ENCODE measurements at places on chromosomes 2 and 18. TPM values are rescaled to one million over a fixed set of nuclear protein-coding genes. Genes with fewer than 3 reads are reported as not detected.

DNA sequence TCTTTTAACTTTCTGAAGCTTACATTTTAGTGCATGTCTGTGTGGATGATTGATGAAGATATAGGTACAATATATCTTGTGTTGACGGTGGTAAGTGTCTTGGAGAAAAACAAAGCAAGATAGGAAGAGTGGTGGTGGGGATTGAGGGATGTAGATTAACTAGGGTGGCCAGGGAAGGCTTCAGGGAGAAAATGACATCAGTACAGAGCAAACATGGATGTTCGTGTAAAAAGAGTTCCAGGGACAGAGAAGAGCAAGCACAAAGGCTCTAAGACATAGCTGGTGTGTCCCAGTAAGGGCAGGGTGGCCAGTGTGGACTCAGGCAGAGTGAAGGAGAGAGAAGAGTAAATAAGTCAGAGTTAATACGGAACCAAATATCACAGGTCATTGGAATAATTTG, 2.7 kb upstream of the CERS6 start:
- no peak for DNase-seq

DNA sequence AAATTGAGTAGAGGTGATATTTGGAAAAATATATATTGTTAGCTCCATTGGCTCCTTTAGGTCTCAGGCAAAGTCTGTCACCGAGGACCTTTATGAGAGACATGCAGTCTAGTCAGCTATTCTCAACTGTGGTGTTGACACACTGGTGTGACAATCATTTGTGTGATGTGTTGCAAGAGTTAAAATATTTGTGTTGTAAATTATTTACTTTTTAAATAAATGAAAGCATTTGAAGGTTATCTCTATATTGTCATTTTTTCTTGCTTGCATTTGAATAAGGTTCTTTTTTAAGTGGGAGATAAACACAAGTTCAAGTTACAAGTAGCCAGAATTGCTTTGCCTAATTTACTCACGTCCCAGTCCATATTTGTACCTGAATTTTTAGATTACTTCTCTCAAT, 4.3 kb downstream of the REL start:
- DNase-seq: no peak

DNA sequence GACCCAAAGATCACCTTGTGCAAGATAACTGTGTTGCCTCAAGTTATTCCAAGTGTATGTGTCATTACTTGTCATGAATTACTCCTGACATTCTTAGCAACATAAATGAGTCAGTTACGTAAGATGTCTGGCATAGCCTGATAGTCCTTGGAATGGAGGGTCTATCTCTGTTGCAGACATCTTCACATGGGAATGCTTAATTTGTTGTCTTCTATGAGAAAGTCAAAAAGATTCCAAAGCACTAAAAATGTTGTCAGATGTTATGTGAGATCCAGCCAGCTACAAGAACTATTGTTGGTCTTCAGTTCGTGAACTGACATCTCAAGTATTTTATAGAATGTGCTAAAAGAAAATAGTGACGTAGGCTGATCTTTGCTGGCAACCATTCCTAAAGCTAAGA, 178.2 kb upstream of the RASGRP3 start:
- DNase-seq: no peak

DSG2 gene
- total RNA-seq: 13.9 TPM

CD8B2 gene
- total RNA-seq: 0.55 TPM

GRCh38 chr18:25443776-25444175, 91.8 kb upstream of the ZNF521 start:
- no peak for DNase-seq

VWA3B gene
- total RNA-seq: not detected

DNA sequence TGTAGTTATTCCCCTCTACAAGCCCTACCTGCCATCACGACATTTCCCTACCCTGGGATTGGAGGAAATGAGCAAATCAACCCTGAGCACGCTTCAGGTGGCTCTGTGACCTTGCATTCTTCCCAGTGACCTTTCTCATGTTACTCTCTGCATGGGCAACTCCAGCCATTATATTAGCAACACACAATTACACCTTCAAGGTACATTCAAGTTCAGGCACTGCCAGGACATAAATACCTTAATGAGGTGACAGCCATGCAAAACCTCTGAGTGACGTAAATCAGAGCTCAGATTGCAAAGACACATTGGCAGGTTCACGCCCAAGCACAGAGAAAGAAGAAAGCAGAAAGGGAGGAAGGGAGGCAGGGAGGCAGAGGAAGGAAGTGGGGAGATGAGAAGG, 68.7 kb upstream of the ALK start:
- no peak for DNase-seq

DNA sequence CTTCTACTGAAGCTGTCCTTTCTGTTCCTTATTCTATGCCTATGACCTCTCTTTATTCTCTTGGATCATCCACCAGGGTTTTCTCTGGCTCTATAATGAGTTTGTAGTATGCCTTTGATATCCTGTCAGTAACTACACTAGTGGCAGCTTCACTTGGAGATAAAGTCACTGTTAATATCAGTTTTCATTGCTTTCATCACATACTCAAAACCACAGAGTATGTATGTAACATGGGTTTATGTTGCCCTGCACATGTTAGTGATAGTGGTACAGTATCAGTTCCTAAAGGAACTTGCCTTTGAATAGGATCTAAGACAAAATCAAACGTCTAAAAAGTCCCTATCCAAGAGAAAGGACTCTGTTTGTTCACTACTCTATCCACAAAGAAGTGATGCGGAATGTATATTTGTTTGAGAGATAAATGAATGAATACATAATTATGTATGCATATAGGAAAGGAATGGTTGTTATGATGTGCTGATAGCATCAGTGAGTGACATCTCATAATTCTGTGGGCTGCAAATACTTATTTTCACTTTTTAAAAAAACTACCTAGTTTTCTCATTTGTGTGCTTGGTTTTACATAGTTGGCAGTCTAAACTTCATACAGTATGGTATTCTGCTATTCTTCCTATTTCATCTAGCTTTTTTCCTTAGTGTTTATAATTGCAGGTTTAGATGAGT, 45.1 kb downstream of the TET3 start:
- DNase-seq: no peak

DNA sequence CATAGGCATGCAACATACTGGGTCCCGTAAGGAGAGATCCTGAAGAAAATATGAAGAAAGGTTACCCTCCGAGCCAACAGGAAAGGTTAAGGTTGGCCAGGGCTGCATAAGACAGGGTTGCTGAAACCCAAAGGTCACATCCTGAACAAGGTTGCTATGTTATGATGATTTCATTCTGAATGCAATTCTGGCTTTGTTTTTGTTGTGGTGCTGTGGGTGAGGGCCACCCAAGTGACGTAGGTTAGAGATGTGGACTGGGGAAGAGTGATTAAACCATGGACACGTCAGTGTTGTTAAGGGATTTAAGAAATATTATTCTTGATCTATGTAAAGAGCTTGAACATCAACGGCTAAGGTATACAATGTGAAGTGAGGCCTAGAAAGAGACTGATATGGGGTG, 60.0 kb downstream of the ZEB2 start:
- no peak for DNase-seq

- DNase-seq: no peak
Observed at GRCh38 chr2:200471324-200471848, 38.5 kb downstream of the KCTD18 start.

SLC30A3 gene
- total RNA-seq: not detected

DNA sequence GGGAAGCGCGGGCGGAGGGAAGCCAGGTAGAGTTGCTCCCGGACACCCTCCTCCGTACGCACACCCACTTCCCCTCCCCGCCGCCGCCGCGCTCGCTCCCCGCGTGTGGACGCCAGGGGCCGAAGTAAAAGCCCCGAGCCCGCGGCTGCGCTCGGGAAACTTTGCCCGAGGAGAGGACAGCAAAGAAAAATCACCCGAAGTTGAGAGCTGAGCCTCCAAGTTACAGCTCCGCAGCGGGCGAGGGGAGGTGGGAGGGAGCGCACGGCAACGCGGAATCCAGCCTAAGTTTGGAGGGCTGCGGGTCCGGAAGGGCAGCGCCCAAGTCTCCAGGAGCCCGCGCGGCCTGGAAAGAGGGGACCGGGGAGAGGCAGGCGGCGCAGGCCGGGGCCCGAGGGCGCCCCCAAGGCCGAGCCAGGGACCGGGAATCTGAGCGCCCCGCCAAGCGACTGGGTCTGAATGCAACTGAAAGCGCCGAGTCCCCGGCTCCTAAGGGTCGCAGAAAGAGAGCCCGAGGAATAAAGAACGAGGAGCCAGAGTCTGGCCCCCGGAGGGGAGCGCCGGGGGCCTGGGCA, 706 bp upstream of the BCL11A start:
- no peak for DNase-seq
